ENCODE measurements at places on chromosomes 1 and 21.
A peak's percentile ranks its signal among the peaks of the same experiment; 100 is the strongest.

DNA sequence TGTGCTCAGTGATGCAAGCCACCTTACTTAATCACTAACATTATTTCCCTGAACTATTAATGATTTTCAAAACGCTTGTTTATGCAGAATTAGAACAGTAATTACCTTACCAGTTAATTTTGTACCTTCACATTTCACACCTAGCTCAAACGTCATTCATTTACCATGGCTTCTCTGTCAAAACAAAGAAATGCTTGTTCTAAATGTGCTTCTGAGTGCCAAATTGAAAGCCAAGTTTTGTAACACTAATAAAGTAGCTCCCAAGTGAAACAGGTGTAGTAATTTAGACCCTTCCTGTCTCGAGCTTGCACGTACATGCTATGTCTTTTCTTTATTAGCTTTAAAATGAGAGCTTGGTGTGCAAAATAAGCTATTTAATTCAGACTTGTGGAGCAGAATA, 533.7 kb upstream of the PKN2 start:
- DNase-seq = no peak

- DNase-seq = no peak
Measured at GRCh38 chr21:42037943-42038342, 27.8 kb upstream of the ZBTB21 start.

- DNase-seq = no peak
Measured at GRCh38 chr1:202056644-202057334, 46.4 kb downstream of the ELF3 start.

DNA sequence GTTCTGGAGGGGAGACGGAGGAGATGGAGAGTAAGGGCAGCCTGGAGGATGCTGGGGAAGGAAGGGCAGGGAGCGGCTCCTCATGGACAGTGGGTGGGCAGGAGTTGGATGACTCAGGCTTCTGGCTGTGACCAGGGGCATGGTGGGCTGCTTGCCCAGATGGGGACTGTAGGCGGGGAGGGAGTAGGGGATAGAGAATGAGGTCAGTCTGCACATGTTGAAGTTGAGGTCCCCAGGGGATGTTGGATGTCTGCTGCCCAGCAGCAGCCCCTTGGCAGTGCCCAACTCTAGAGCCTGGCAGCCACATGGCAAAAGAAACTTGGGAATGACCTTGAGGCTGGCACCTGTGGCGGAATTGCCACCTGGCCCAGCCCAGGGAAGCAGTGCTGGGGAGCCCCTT, 6.4 kb downstream of the SELENON start:
- DNase-seq = peak; percentile 43

DNA sequence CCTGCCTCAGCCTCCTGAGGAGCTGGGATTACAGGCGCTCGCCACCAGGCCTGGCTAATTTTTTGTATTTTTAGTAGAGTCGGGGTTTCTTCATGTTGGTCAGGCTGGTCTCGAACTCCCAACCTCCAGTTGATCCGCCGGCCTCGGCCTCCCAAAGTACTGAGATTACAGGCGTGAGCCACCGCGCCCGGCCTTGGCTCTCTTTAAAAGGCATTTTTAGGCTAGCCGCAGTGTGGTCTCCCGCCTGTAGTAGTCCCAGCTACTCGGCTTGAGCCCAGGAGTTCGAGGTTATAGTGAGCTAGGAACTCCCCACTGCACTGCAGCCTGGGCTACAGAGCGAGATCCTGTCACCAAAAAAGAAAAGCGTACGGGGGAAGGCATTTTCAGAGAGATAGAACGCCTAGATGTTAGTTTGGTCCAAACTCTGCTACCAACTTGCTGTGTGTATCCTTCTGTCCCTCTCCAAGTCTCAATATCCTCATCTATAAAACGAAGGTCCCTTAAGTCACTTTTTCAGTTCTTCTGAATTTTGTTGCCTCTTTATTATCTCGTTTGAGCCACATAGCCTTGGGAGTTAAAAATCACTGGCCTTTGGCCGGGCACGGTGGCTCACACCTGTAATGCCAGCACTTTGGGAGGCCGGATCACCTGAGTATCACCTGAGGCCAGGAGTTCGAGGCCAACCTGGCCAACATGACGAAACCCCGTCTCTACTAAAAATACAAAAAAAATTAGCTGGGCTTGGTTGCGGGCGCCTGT, 734 bp downstream of the MED18 start:
- DNase-seq = peak; percentile 20

DNA sequence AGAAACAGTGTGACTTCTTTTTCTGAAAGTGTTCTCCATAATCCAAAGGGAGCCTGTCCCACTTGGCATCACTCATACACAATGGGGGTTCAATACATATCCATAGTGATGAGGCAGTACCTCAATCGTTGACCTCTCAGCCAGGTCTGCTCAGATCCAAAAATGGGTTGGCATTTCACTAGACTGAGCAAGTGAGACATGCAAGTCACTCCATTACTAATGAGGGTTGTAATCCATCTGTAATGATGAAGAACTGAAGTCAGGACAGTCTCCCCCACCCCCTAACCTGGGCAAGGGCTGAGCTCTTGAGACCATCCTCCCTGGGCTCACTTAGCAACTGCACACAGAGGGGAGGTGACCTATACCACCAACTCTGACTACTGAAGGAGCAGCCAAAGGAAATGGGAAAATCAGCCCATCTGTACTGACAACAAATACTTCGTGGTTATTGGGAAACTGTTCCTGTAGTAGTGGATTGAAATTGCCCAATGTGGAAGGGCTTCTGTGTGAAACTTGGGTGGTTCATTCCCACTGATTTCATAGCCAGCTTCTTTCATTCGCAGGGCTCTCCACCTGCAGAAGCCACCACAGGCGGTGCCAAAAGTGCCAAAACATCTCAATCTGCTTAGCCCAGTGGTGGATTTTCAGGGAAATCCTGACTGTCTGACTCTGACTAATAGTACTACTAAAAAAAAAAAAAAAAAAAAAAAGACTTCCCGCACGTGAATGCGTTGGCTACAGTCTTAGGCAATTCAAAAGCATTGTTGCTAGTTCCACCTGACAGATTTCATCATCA, 5.0 kb downstream of the NGF start:
- peak; percentile 58 for DNase-seq

GRCh38 chr1:70355920-70356319, 1.4 kb upstream of the ANKRD13C start:
- no peak for DNase-seq

- no peak for DNase-seq
Measured at GRCh38 chr1:109765896-109766615, 2.3 kb upstream of the EPS8L3 start.

Measured in astrocyte of the spinal cord (primary cell).